Stimulated activated CD8-positive, alpha-beta memory T cell treated with anti-CD3 and anti-CD28 coated beads, Interleukin-15, amount 100 ng/mL, for 24 hours (primary cell): ENCODE measurements at places on chromosomes 1 and 21.

DNA sequence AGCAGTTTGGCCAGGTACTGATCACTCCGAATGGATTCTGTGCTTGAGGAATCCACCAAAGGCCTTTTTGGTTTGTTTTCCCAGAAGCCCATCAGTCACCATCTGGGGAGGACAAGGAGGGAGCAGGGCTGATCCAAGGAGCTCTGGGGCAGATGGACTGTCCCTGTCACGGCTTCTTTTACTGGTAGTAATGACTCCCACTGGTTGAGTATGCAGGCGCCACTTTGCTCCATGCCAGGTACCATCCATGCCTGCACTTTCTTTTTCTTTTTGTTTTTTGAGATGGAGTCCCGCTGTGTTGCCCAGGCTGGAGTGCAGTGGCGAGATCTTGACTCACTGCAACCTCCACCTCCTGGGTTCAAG lies 101.7 kb downstream of the UBIAD1 start:
- no peak for DNase-seq

DNA sequence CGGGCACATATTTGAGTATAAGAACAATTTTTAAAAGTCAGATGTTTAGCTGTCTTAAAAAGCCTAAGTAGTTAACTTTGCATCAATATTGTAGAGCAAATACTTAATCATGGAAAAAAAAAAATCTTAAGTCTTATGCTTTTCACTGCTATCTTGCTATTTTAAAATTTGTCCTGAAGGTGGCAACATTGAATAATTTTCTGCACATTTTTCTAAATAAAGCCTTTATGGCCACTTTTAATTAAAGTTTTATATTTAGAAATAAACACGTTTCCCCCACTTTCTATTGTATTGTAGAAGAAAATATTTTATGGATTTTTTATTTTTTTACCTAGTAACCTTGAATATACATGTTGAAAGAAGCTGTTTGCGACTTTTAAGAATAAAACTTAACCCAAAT lies 198.8 kb downstream of the AMY1C start:
- no peak for DNase-seq

- no peak for DNase-seq
Observed at GRCh38 chr1:228305721-228306152, 97.9 kb downstream of the OBSCN start.

DNA sequence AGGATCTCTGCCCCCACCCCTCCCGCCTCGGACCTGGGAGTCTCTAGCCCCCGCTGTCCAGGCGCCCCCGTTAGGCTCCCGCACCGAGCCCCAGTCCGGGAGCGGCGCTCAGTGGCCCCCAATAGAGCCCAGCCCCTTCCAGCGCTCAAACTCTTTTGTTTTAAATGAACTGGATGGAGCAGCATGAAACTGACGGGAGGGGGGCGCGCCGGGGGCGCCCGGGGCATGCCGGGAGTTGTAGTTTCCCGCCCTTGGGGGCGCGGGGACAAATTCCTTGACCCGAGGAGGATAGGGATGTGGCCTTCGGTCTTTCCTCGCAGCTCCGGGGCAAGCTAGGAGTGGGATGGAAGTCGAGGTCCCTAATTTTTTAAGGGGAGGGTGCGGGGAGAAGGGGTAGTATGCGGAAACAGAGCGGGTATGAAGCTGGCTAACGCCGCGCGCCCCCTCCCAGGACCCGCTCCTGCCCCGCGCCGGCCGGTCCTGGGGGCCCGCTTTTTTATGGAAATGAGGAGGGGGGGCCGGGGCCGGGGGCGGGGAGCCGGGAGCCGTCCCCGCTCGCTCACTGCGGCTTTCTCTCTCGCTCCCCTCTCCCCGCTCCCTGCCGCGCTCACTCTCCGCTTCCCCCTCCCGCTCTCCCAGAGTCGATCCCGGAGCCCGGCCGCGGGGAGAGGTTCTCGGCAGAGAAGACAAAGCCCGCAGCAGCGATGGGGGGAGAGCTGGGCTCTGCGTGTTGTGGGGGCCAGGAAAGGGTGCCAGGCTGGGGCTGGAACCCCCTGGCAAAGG lies at the start of gene MEX3A:
MEX3A (minus strand) TSS at position 157 of the 783 bp plus-strand sequence. CDS start 467 bp downstream, outside the sequence.
- peak; percentile 47 for DNase-seq

DNA sequence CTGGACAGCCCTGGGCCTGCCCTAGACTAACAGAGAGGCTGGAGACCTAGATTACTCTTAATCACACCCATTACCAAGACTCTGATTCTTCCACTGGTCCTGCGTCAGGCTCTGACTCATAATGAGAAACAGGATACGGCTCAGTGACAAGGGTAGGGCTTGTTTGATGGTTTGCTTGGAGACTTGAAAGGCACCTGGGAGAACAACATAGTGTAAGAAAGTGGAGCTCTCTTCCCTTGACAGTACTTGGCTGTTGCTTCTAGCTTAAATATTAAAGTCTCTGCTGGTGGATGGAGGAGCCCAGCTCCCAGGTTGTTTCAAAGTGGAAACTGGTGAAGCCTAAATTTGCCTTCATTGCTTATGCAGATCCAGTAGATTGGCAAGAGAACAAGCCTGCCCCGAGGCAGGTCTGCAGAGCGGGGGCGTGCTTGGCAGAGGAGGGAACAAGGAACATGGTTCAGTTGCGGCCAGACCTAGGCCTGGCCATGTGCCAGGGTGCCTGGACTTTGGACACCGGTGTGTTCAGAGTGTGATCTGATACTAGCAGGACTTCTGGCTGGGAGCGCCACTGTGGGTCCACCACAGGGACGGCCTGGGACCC lies 480.6 kb downstream of the CAMTA1 start:
- DNase-seq, result no peak

GRCh38 chr1:914891-915280 lies 8.8 kb upstream of the SAMD11 start:
- DNase-seq, result no peak

DNA sequence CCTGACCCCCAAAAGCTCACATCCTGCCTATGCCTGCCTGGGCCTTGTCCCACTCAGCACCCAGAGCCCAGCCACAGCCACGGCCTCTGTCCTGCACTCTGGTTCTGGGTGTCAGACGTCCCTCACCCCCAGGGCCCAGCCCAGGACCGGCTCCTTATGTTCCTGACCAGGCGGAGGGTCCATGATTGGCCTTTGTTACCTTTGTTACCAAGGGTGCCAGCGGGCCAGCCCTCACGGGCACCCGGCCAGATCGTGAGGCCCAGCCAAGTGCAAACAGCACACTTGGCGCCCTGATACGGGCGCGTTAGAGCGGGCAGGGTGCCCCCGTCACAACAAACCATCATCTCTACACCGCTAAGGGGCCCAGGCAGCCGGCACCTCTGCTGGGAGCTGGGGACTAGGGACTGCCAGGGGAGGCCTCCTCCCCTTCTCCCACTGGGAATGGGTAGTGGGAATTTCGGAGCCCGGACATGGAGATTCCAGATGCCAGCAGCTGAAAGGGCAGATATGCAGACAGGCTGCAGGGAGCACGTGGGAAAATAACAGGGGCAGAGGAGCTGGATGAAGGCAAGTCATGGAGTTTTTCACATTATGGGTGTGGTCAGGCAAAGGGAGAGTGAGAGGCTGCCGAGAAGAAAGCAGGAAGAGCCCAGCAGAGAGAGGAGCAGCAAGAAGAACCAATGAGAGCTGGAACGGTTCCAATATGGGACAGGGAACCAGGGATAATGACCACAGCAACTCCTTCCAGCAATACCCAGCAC lies 22.1 kb downstream of the HSPG2 start:
- DNase-seq, result no peak

DNA sequence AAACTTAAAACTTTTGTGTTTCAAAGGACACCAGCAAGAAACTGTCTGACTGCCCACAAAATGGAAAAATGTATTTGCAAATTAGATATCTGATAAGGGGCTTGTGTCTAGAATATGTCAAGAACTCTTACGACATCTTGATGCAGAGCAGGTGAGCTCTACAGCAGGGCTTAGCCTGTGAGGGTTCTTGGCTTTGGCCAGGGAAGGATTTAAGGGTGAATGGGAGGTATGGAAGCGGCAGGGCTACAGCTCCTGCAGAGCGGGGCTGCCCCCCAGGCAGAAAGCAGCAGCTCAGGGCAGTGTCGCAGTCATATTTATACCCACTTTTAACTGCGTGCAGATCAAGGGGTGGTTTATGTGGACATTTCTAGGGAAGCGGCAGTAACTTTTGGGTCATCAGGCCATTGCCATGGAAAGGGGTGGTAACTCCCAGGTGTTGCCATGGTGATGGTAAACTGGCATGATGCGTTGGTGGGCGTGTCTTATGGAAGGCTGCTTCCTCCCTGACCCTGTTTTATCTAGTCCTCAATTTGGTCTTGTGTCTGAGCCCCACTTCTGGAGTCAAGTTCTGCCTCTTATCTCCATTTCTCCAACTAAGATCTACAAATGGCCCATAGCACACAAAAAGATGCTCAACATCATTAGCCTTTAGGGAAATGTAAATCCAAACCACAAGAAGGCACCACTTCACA lies 23.2 kb downstream of the MORN1 start:
- DNase-seq, result no peak
